Activated T-helper 17 cell treated with anti-CD3 and anti-CD28 coated beads, Interleukin-2, amount 50 U/mL, for 72 hours (primary cell): ENCODE measurements at places on chromosomes 1 and 21.
A peak's percentile ranks its signal among the peaks of the same experiment; 100 is the strongest.

DNA sequence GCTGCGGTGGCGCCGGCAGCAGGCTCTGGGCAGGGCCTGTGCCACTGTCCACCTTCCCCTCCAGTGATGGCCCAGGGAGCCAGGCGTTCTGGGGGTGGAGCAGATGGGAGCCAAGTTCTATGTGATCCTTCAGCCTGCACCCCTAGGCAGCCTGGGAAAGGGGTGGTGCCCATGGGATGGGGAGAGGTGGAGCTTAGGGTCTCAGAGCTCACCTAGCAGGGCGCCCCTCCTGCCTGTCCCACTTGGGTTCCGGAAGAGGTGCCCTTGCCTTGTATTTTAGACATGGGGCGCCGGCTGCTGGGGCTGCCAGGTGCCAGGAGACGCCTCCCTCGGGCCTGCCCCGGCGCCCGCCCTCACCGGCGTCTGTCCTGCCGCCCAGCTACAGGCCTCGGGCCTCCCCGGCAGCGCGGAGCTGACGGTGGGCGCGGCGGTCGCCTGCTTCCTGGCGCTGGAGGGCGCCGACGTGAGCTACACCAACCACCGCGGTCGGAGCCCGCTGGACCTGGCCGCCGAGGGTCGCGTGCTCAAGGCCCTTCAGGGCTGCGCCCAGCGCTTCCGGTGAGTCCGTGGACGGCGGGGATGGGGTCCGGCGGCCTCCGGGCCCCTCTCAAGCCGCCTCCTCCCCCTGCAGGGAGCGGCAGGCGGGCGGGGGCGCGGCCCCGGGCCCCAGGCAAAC lies 3.1 kb upstream of the MMP23B start:
- H3K4me1 ChIP-seq, result no peaks in the 10 kb centered on the region
- ATAC-seq, result peak; percentile 12
- H3K36me3 ChIP-seq, result peaks cover 9% of the 10 kb centered on the region
- H3K27ac ChIP-seq, result no peak overlapping the region
- H3K4me3 ChIP-seq, result peak overlapping the region; percentile 19

- H3K4me3 ChIP-seq, result peak overlapping the region; percentile 94
- peaks cover 18% of the 10 kb centered on the region for H3K36me3 ChIP-seq
- H3K27ac ChIP-seq, result peak overlapping the region; percentile 89
- H3K4me1 ChIP-seq, result peaks cover 28% of the 10 kb centered on the region
Observed at GRCh38 chr1:24500448-24501048, 2.1 kb upstream of the RCAN3 start.

DNA sequence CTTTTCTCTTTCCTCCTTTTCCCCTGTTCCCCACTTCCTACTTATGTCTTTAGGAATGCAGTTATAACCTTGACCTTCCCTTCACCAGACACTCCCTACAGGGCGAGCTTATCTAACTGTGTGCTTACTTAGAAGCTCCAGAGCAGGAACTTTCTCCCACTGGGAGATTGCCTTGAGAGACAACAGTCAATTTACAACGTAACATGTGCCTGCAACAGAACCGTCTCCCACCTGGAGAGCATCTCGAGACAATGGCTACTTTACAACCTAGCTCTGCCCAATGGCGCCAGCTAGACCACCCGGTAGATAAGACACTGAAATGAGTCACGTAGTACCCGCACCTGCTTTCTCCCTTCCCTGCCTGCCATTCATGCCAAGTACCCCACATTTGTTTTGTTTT lies 16.7 kb downstream of the HMGN1 start:
- no peak overlapping the region for H3K27ac ChIP-seq
- H3K27me3 ChIP-seq, result no peaks in the 10 kb centered on the region
- H3K4me3 ChIP-seq, result no peak overlapping the region
- no peak for ATAC-seq
- no peaks in the 10 kb centered on the region for H3K36me3 ChIP-seq
- H3K4me1 ChIP-seq, result no peaks in the 10 kb centered on the region

DNA sequence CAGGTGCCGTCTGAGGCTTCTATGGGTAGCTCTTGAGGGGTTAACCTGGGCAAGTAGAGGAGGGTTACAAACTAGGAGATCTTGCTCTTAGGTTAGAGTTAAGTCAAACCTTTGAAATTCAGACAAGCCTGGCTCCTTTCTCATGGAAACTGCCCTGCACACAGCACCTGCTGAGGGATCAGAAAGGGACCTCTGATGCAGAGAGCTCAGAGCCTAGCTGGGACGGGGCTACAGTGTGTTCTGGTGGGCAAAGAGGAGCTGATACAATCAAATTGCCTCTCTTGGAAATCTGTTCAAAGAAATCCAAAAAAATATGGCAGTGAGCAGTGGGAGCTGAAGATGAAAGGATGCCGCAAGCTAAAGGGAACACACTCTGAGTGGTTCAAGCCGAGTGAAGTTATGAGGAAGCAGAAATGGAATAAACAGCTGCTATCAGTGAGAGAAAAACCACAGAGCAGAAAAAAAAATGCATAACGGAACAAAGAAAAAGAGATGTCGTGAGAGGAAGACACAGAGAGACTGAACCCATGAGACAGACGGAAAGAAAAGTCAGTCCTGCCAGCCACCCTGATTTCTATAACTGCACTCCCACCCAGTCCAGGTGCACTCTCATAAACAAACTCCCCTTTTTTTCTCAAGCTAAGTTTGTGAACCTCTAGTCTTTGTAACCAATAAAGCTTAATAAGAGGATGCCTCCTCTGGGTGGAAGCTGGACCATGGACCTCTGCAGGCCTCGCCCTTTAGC lies 26.6 kb downstream of the PAFAH2 start:
- peaks cover 23% of the 10 kb centered on the region for H3K4me1 ChIP-seq
- no peaks in the 10 kb centered on the region for H3K27me3 ChIP-seq
- ATAC-seq, result peak; percentile 79
- peak overlapping the region; percentile 51 for H3K4me3 ChIP-seq
- H3K36me3 ChIP-seq, result peaks cover 63% of the 10 kb centered on the region
- peak overlapping the region; percentile 79 for H3K27ac ChIP-seq

GRCh38 chr1:35590476-35591040 lies 17.4 kb downstream of the TFAP2E start:
- no peaks in the 10 kb centered on the region for H3K36me3 ChIP-seq
- ATAC-seq, result no peak
- no peak overlapping the region for H3K27ac ChIP-seq

- no peak for ATAC-seq
- no peak overlapping the region for H3K27ac ChIP-seq
- H3K36me3 ChIP-seq, result peaks cover 33% of the 10 kb centered on the region
- H3K27me3 ChIP-seq, result no peaks in the 10 kb centered on the region
- peaks cover 35% of the 10 kb centered on the region for H3K4me1 ChIP-seq
Observed at GRCh38 chr21:34891613-34891943, 157.5 kb downstream of the RUNX1 start.

- peaks cover 45% of the 10 kb centered on the region for H3K27me3 ChIP-seq
- no peaks in the 10 kb centered on the region for H3K36me3 ChIP-seq
- ATAC-seq, result no peak
- no peak overlapping the region for H3K27ac ChIP-seq
- no peaks in the 10 kb centered on the region for H3K4me1 ChIP-seq
Observed at GRCh38 chr1:231184891-231185290, 23.0 kb downstream of the TRIM67 start.

- no peak overlapping the region for H3K27ac ChIP-seq
- no peak overlapping the region for H3K4me3 ChIP-seq
- no peaks in the 10 kb centered on the region for H3K4me1 ChIP-seq
Observed at GRCh38 chr1:204331275-204331674, 28.5 kb downstream of the PLEKHA6 start.

DNA sequence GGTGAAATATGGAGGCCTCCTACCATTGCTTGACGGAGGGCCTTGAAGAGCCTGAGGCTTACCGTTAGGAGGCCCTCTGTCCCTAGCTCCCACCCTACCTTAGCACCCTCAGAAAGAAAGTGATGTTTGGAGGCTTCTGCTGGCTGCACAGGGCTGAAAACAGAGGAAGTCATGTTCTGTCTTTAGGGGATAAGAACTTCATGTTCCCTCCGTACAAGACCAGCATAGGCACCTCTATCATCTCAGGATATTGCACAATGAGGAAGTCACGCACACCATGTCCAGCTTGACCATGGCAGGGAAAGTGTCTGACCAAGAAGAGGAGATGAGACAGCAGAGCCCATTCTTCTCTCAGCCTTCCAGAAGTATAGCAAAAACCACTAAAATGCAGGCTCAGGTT lies 13.8 kb downstream of the ADORA3 start:
- no peaks in the 10 kb centered on the region for H3K4me1 ChIP-seq
- no peaks in the 10 kb centered on the region for H3K27me3 ChIP-seq
- no peak overlapping the region for H3K27ac ChIP-seq
- no peaks in the 10 kb centered on the region for H3K36me3 ChIP-seq
- no peak for ATAC-seq

- H3K4me3 ChIP-seq, result no peak overlapping the region
- H3K4me1 ChIP-seq, result no peaks in the 10 kb centered on the region
- H3K36me3 ChIP-seq, result no peaks in the 10 kb centered on the region
- H3K27me3 ChIP-seq, result peaks cover 7% of the 10 kb centered on the region
Observed at GRCh38 chr1:178451529-178451928, 45.2 kb downstream of the CLEC20A start.

DNA sequence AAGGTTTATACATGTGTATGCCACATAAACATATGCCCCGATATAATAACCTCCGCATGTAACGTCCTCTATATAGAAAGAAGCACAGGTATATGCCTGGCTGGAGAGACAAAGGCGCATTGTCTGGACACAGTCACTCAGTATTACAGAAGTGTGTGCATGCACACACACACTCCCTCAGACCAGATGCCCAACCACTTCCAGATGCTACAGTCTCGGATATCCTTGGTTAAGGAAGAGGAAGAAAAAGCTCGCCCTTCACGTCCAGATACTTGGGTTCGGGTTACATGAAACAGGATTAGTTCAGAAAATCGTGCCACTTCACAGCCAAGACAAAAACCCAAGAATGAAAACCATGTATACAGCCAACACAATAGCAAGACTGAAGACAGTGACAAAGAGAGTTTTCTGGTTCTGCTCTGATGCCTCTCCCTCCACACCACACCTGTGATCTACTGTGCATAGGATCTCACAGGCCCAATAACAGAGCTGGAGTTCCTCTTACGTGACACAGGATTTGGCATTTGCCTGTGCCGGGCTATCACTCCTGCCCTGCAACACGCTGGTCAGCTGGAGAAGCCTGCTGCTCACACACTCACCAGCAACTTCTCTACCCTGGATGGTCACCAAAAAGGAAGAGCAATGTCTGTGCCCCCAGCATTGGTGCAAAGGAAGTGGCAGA lies 75.0 kb downstream of the SSBP3 start:
- no peaks in the 10 kb centered on the region for H3K36me3 ChIP-seq
- no peak for ATAC-seq
- H3K27ac ChIP-seq, result peak overlapping the region; percentile 5
- H3K27me3 ChIP-seq, result no peaks in the 10 kb centered on the region
- H3K4me3 ChIP-seq, result no peak overlapping the region
- H3K4me1 ChIP-seq, result peaks cover 27% of the 10 kb centered on the region

DNA sequence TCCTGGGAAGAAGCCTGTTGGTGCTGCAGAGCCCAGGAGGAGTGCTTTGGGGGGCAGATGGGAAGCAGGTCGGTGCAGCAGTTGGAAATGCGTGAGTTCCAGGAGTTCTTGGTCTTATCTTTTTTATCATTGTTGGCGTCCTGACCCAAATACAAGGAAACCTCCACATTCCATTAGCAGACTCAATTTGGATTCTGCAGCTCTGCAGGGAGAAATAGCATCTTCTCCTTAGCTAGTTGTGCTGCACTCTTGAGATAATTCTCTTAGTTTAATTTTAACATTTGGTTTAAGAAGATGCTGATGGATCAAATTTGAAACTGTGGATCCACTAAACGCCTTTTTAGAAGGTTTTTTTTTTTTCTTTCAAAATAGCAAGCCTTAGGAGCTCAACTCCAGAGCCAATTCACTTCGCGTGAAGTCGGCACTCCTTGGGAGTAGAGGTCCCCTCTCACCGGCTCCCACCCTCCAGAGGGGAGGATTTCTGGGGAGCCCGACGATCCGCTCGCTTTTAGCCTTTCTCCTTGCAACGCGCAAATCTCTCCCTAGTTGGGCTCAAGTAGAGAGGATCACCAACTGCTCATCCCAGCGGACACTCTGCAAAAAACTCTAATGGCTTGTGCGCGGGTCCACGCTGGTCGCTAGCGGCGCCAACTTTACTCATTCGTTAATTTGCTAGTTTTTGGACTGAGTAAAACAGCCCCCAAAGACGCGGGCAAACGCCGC lies 1.3 kb downstream of the PLD5 start:
- peaks cover 58% of the 10 kb centered on the region for H3K27me3 ChIP-seq
- peak overlapping the region; percentile 26 for H3K4me3 ChIP-seq
- peaks cover 6% of the 10 kb centered on the region for H3K36me3 ChIP-seq

GRCh38 chr1:206909161-206909882 lies 12.1 kb downstream of the IL24 start:
- no peaks in the 10 kb centered on the region for H3K27me3 ChIP-seq
- ATAC-seq, result peak; percentile 17
- peaks cover 58% of the 10 kb centered on the region for H3K4me1 ChIP-seq
- H3K4me3 ChIP-seq, result peak overlapping the region; percentile 66
- H3K36me3 ChIP-seq, result peaks cover 86% of the 10 kb centered on the region

- ATAC-seq, result peak; percentile 93
- peaks cover 36% of the 10 kb centered on the region for H3K36me3 ChIP-seq
- no peaks in the 10 kb centered on the region for H3K4me1 ChIP-seq
- no peaks in the 10 kb centered on the region for H3K27me3 ChIP-seq
- peak overlapping the region; percentile 75 for H3K4me3 ChIP-seq
- H3K27ac ChIP-seq, result peak overlapping the region; percentile 91
Observed at GRCh38 chr1:1250786-1251284, 4.3 kb upstream of the C1QTNF12 start.

DNA sequence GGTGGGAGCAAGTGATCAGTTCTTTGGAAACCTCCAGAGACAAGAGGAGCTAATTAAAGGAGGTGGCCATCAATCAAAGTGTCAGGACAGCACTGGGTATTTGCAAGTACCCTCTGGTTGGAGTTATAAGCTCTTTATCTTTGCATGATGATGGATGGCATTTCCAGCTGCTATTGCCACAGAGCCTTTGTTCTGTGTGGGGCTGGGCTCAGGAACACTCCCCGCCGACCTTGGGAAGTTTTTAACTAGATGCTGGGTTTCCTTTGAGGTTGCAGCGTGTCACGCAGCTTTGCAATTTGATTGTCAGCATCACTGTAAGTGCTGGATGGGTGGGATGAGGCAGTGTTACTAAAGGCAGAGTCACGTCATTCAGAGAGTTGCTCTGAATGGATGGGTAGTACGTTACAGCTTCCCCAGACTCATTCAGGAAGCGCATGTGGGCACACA lies 68.9 kb downstream of the CNIH3 start:
- H3K4me1 ChIP-seq, result no peaks in the 10 kb centered on the region
- peaks cover 13% of the 10 kb centered on the region for H3K27me3 ChIP-seq
- H3K36me3 ChIP-seq, result no peaks in the 10 kb centered on the region

- peak within 1 kb of the TSS; percentile 42 for H3K4me3 ChIP-seq
- no peak within 1 kb of the TSS for H3K27ac ChIP-seq
- peaks cover 4% of the 10 kb centered on the region for H3K4me1 ChIP-seq
- peaks cover 22% of the 10 kb centered on the region for H3K27me3 ChIP-seq
- H3K36me3 ChIP-seq, result no peaks in the 10 kb centered on the region
Observed at GRCh38 chr1:154567386-154568156, at the start of gene CHRNB2. CHRNB2 (plus strand) TSS chr1:154567778; CDS start chr1:154568045, 267 bp downstream.
